ENCODE measurements at places on chromosomes 5 and 9. TPM values are rescaled to one million over a fixed set of nuclear protein-coding genes. Genes with fewer than 3 reads are reported as not detected.

Gene DDX4
- not detected for total RNA-seq

Gene LVRN
- 0.36 TPM for total RNA-seq

Gene GRXCR2
- not detected for total RNA-seq

Gene DNAI1
- 0.03 TPM for total RNA-seq

Gene PCSK1
- 0.30 TPM for total RNA-seq

Gene ERP44
- total RNA-seq: 21.2 TPM
